ENCODE measurements at places on chromosomes 1 and 21. TPM values are rescaled to one million over a fixed set of nuclear protein-coding genes. Genes with fewer than 3 reads are reported as not detected.

- no peak for DNase-seq
Measured at GRCh38 chr1:160083968-160084770, 2.8 kb downstream of the KCNJ9 start.

Gene TNFRSF8
- not detected for total RNA-seq

- no peak for DNase-seq
Measured at GRCh38 chr1:60271041-60271440, 197.5 kb upstream of the C1orf87 start.

DNA sequence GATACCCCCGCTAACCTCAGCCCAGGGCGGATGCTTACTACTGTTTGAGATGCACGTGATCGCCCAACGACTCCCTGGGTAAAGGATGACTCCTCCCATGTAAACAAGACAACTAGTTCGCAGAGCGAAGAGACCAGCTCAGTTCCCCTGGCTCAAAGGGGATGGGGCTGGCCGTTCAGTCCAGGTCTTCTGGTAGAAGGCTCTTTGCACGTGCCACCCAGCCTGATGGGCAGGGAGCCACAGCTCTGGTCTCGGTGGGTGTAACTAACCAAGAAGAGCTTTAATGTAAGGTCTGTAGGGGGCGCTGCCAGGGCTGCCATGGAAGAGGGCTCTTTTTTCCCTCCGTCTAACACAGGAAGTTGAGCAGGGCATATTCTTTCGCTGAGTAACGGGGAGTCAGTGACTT is 49.4 kb upstream of the PARP1 start:
- DNase-seq = no peak

Gene LRRC39
- not detected for total RNA-seq
